Fibroblast of villous mesenchyme (primary cell): ENCODE measurements at places on chromosomes 6 and 20. TPM values are rescaled to one million over a fixed set of nuclear protein-coding genes. Genes with fewer than 3 reads are reported as not detected.
A peak's percentile ranks its signal among the peaks of the same experiment; 100 is the strongest.

GRCh38 chr6:168576388-168576787 is 135.4 kb downstream of the SMOC2 start:
- no peak for DNase-seq

- no peak for DNase-seq
Observed at GRCh38 chr6:24743944-24744335, 25.0 kb upstream of the C6orf62 start.

GRCh38 chr6:69994251-69994650 is 127.9 kb downstream of the COL19A1 start:
- no peak for DNase-seq

DNA sequence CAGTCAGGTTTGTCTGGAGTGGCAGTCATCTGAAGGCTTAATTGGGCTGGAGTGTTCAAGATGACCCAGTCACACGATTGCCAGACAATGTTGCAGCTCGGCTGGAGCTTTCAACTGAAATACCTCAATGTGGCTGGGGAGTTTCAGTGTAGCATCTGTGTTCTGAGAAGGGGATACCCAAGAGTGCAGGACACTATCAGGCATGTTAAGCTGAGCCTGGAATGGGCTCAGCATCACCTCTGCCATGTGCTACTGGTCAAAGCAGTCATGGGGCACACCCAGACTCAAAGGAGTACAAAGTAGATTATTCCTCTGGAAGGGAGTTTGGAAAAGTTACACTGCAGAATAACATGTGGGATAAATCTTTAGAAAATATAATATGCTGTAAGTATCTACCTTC is 363.9 kb downstream of the KIF16B start:
- DNase-seq: no peak

- no peak for DNase-seq
Observed at GRCh38 chr20:38997622-38998021, 35.5 kb downstream of the DHX35 start.

GRCh38 chr6:41941280-41942066 is at the start of gene CCND3:
Gene CCND3 (minus strand): TSS chr6:41941808. CDS start chr6:41941649, 159 bp downstream.
- DNase-seq: peak; percentile 93

DNA sequence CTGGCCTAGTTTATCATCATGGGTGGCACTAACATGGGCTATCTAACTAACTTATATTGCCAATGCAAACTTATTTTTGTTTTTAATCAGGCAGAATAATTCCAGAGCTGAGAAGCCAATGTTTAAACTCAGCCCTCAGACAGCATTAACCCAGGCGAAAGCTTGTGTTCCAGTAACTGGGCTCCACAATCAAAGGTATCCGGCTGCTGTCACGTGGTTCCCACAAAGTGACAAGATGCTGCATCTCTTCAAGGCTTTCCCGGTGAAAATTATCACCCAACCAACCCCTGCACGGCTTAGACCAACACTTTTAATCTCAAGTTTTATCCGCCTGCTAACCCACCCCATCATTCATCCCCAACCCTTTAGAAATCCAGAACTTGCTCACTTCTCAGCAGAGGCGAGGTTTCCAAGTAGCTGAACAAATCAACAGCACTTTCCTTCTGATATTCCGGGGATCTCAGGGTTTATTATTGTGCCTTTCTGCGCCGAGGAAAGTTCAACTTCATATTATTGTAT is 885 bp downstream of the MTCL3 start:
- no peak for DNase-seq

GRCh38 chr6:90440586-90441283 is 144.1 kb upstream of the BACH2 start:
- DNase-seq: no peak

- DNase-seq: no peak
Observed at GRCh38 chr6:11522812-11523605, 14.5 kb upstream of the TMEM170B start.

DNA sequence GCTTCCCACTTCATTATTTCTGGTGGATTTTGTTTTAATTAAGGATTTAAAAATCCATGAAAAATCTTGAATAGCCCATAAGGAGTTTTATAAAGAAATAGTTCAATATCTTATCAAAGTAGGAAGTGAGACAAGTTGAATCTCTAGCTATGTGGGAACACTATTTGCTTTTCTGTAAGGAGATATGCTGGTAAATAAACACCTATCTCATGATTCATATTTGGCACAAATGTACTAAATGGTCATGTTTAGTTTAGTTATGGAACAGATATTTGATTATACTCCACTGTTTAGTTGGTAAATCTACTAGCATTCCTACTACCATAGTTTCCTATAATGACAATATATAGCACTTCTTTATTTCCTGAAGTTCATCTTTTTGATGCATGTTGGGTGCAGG is 239.9 kb upstream of the CEP162 start:
- no peak for DNase-seq

Gene L3MBTL1
- total RNA-seq: 7.4 and 7.8 TPM in 2 replicates

Gene FOXC1
- total RNA-seq: 1.9 and 2.2 TPM in 2 replicates

Gene NRN1
- total RNA-seq: not detected in 2 replicates

Gene ROS1
- 0.32 and 0.43 TPM in 2 replicates for total RNA-seq

Gene PI3
- total RNA-seq: not detected in 2 replicates

Gene TFAP2A
- total RNA-seq: 2.6 and 13.8 TPM in 2 replicates

Gene KCNQ5
- 0.86 and 0.97 TPM in 2 replicates for total RNA-seq
